ENCODE measurements at places on chromosomes 16 and 17.

DNA sequence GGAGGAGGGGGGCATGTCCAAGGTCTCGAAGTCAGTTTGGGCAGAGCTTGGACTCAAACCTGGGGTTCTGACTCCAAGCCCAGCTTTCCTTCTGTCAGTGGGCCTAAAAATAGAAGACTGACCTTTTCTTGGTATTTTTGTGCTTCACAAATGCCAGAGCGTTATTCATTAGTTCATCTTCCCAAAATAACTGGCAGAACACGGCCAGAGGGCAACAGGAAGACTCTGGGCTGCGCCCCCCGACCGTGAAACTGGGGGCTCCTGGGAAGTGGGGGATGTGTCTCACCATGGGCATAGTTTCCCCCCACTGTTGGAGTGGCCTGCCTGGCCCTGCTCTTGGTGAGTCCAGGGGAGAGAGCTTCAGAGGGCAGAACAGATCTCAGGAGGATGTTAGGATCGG, 94.0 kb downstream of the SOCS1 start:
- DNase-seq, result no peak

- DNase-seq, result no peak
Measured at GRCh38 chr16:19883966-19884485, 622 bp downstream of the GPRC5B start.

DNA sequence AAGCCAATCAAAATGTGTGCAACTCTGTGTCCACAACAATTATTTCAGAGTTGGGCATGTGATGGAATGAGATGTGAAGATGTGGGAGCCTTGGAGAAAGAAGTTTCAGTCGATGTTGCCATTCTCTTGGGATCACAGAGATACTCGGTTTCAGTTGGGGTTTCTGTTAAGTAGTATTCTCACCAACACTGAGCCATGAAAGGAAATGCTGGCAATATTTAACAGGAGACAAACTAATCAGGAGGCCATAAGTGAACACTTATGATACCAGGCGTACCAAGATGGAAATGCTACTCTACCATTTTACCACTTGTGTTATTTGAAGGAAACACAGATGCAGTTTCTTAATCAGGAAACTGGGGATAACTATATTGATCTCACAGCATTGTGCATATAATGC, 53.3 kb upstream of the NUDT7 start:
- DNase-seq, result no peak

DNA sequence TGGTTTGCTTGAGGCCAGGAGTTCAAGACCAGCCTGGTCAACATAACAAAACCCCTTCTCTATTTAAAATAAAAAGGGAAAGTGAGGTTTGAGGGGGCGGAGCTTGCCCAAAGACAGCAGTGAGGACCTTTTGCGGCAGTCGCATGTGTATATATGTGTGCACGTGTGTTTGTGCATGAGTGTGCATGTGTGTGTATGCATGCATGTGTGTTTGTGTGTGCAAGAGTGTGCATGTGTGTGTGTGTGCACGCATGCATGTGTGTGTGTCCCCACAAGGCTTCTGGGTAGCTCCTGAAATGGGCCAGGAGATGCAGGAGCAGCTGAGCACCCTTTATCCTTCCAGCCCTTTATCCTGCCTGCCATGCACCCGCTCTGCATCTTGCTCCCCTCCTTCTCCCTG, 9.0 kb downstream of the RHBDL3 start:
- DNase-seq, result no peak

- DNase-seq, result no peak
Measured at GRCh38 chr16:81279392-81279791, 35.4 kb upstream of the GAN start.
